ENCODE measurements at places on chromosomes 1 and 21.

- DNase-seq: no peak
Measured at GRCh38 chr1:154141240-154141639, 13.6 kb downstream of the NUP210L start.

DNA sequence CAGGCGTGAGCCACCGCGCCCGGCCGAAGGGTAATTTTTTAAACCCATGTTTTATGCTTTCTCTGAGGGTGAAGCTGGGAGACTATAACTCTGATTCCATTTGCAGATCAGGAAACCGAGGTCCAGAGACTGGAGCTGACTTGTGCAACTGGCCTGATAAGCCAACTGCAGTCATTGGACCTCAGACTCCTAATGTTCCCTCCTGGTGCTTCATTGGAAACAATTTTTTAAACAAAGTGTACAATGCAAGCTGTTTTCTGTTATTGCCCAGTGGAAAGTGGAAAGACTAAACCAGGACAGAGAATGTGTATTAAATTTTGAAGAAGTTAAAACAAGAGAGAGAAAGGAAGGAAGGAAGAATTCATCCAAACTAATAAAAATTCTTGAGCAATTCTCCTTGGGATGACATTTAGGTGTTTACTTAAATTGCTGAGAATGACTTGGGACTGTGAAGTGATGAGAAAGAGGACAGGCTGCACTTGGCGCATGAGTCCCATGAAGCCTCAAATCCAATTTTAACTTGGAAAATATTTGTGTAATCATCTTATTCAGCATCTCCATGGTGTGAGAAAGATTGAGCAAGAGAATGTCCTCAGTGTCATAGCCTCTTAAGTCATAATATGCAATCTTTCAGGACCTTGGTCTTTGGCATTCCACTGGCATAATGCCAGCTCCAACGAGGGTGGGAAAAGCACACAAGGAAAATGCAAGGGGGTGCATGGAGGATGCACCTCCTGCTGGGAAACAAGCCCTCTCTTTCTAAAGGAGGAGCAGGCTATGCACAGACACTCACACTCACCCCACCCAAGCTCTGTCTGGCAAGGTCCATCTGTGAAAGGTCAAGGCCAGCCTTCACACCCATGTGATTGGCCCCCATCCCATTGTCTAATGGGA is 342.0 kb downstream of the SIPA1L2 start:
- no peak for DNase-seq

DNA sequence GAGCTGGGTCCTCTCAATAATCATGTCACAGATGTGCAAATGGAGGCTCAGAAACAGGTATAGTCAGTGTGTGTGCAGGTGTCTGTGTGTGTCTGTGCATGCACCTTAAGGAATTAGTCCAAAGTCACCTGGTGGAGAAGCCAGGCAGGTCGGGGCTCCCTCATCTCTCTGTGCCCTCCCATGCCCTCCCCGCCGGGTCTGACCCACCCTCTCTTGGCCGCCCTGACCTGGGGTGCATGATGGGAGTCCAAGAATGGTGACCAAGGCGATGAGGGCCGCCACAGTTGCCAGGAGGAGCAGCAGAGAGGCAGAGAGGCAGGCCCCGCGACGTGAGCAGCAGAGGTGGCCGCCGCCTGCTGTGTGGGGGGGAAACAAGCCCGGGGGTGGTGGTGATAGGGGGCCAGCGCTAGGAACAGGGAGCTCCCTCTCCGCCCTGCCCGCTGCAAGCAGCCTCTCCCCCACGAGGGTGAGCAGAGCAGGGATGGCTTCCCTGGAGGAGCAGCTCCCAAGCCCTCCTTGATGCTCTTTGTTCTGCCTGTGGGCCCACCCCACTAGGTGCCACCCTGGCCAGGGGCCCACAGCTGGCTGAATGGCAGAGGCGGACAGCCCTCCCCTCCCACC is 3.9 kb downstream of the LDLRAD1 start:
- DNase-seq: no peak

DNA sequence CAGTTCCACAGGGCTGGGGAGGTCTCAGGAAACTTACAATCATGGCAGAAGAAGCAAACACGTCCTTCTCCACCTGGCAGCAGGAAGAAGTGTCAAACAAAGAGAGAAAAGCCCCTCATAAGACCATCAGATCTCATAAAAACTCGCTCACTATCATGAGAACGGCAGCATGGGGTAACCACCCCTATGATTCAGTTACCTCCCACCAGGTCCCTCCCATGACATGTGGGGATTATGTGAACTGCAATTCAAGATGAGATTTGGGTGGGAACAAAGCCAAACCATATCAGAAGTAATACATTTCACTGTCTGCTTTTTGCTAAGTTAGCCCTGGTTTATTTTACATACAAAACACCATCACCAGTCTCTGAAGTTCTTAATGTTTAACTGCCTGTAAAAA is 68.5 kb downstream of the RBM11 start:
- DNase-seq: no peak

DNA sequence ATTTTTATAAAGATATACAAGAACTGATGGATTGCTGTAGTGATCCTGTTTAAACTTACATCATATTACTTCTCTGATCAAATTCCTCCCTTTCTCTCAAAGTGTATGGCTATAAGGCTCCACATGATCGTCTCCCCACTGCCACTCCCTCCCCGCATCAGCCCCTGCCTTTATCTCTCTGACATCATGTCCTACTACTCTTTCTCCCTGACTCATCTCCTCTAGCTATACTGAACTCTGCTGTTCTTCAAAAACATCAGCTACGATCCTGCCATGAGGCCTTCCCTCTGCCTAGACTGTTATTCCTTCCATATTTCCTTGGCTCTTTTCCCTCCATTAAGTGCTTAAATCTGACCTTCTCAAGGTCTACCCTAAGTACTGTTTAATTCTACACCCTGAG is 22.8 kb downstream of the HFM1 start:
- DNase-seq: no peak

- no peak for DNase-seq
Measured at GRCh38 chr1:17913326-17914115, 158.4 kb downstream of the ACTL8 start.

GRCh38 chr1:14167884-14168283 is 430.6 kb upstream of the KAZN start:
- DNase-seq: no peak

GRCh38 chr1:7298145-7298544 is 473.0 kb upstream of the VAMP3 start:
- DNase-seq: no peak

DNA sequence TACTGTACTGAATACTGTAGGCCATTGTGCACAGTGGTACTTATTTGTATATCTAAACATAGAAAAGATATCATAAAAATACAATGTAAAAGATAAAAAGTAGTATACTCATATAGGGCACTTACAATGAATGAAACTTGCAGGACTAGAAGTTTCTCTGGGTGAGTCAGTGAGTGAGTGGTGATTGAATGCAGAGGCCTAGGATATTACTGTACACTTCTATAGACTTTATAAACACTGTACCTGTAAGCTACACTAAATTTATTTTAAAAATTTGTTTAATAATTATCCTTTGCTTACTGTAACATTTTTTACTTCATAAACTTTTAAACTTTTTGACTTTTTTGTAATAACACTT is 82.5 kb downstream of the FGGY start:
- no peak for DNase-seq

DNA sequence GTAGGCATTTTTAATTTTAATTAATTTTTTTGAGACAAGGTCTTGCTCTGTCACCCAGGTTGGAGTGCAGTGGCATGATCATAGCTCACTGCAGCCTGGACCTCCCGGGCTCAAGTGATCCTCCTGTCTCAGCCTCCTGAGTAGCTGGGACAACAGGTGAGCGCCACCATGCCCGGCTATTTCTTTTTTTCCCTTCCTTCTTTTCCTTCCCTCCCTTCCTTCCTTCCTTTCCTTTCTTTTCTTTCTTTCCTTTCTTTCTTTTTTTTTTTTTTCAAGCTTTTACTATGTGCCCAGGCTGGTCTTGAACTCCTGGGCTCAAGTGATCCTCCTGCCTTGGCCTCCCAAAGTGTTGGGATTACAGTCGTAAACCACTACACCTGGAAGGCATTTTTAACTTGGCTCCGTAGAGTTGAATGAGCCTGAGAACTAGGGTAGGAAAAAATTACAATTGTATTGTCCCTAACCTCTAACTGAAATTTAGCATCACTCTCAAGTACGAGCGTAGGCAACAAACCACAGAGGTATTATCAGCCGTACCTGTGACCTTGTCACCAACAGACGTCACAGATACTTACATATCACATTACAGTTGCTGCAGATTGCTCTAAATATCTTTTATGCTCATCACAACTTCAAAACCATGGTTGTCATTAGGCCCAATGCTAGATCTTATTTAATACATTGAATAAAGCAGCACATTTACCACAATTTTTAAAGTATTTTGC is 8.0 kb downstream of the RUNX3 start:
- no peak for DNase-seq

DNA sequence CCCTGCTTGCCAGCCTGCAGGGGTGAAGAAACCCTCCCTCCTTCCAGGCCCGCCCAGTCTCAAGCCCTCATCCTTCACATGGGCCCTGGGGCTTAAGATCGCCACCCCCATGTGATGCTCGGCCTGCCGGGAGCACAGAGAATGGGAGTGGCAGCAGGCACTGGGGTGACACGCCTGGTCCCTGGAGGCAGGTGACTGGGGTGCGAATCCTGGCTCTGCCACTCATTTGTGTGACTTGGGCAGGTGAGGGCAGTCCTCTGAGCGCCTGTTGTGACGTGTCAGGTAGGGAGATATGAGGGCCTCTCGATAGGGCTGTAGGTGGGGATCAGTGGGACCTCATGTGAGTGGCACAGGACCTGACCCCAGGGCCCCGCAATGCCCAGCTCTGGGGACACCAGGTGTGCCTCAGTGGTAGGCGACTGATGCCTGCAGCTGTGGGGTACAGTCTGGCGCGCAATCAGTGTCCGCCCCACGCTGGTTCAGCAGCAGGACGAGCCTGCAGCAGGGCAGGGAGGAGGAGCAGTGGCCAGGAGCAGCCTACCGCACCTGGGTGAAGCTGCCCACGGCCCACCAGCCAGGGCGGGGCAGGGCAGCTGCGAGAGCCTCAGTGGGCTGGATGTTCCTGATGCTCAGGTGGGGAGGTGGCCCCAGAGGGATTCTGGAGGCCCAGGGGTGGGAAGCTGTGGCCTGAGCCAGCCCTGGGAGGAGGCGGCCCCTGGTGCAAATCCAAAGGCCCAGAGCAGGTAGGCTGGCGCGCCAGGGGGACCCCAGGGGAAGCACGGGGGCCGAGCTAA is 6.2 kb downstream of the SH2D5 start:
- no peak for DNase-seq

GRCh38 chr1:175062339-175062738 is 5.3 kb upstream of the TNN start:
- DNase-seq: no peak

DNA sequence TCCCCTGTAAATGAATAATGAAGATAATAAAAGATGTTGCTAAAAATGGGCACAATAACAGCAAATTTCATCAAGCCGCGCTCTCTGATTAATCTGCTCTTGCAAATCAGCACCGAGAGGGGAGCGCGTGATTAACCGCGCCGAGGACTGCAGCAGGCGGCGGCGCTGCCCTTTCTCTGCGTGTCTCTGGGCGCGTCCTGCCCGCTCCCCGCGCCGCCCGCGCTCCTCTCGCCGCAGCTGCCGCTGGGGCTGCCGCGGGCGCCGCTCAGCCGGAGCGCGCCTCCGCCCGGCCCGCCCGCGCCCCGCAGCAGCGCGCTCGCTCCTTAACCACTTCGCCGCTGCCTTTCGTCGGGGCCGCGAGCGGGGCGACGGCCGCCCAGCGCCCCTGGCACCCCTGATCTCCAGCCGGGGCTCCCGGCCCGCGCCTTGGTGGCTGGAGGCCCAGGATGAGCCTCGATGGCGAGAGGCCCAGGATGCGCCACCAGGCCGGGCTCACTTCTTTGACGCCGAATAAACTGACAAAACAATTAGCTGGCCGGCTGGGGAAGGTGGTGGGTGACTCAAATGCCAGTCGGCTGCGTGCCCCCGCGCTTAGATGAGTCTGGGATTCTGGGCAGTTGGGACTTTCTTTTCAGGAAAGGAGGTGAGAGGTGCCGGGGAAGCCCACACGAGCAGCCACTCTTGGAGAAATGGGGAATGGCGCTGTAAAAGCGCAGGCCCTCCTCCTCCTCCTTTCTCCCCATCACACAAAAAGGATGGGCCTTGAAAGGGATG is 221.4 kb upstream of the PKN2 start:
- DNase-seq: no peak

DNA sequence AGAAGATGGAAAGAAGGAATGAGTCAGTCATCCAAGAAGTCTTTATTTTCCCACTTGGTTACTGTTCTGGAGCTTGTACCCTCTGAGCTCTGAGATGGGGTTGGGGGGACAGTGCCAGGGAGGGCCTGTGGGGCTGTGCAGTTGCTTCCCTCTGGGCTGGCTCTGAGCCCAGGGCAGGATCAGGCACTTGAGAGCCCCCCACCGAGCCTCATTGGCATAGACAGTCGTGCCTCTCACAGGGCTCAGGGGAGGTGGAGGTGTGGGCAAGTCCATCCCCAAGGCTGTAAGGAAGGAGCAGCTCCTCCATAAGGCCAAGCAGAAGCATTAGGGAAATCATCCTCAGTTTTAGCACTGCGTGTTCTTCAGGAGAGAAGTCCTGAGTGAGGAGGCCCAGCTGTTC is 2.5 kb upstream of the ARL8A start:
- DNase-seq: no peak

GRCh38 chr21:16082038-16082816 is 352.4 kb downstream of the USP25 start:
- peak; percentile 65 for DNase-seq

GRCh38 chr1:233361876-233362275 is 34.4 kb downstream of the MAP3K21 start:
- DNase-seq: no peak

DNA sequence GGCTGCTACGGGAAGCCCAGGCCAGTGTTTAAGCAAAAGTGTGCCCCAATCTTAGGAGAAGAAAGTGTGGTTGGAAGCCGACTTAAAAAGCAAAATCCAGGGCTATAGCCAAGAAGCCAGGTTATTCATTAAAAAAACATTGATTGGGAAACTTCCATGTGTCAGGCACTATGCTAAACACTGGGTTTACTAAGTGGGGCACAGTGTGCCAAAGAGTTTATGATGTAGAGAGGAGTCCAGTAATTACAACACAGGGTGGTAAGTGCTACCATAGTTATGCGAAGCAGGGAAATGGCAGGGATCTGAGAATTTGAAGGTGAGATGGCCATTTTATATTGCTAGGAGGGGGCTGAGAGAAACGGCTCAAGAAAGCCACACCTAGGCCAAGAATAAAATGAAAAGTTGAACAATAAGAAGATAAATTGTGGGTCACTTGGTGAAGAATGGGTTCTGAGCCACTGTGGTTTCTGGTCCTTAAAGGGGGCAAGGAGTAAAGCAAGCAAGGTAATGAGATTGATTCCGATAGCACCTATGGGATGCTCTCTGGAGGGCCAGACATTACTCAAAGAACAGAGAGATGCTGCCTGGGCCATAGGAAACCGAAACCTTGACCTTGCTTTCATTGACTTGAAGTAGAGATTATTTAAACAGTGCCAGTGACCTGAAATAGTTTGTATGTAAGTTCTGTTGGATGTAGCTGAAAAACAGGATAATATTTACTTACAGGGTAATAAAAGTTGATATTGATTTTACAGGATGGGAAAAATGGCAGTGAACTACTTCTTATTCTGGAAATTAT is 177.8 kb downstream of the GIPC2 start:
- DNase-seq: no peak

- peak; percentile 71 for DNase-seq
Measured at GRCh38 chr21:15732290-15732995, 2.7 kb downstream of the USP25 start.

GRCh38 chr1:41919131-41919530 is 409 bp upstream of the HIVEP3 start:
- no peak for DNase-seq
